Activated CD4-positive, CD25-positive, alpha-beta regulatory T cell treated with anti-CD3 and anti-CD28 coated beads, Interleukin-2, amount 50 U/mL, for 16 hours (primary cell): ENCODE measurements at places on chromosomes 4 and X.

GRCh38 chr4:1178300-1179088 is 6.1 kb upstream of the SPON2 start:
- no peak for DNase-seq

- DNase-seq = no peak
Observed at GRCh38 chr4:143346206-143346605, 9.5 kb downstream of the GAB1 start.

DNA sequence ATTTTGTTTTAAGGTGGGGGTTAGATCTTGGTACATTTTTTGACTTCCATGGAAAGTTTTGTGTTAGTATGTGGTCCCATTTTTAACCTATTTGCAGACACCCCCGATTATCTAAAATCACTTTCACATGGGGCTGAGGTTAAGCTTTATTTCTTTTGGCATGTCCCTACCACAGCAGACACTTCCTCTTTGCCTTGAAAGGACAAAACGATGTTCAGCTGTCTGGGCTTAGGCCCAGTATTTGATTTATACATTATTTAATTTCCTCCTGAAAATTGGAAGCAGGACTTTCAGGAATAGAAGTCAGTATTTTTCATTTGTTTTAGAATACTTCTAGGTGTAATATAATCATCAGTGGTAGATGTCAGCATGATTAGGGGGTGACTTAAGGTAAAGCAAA is 112.4 kb upstream of the SPRY1 start:
- DNase-seq = no peak

DNA sequence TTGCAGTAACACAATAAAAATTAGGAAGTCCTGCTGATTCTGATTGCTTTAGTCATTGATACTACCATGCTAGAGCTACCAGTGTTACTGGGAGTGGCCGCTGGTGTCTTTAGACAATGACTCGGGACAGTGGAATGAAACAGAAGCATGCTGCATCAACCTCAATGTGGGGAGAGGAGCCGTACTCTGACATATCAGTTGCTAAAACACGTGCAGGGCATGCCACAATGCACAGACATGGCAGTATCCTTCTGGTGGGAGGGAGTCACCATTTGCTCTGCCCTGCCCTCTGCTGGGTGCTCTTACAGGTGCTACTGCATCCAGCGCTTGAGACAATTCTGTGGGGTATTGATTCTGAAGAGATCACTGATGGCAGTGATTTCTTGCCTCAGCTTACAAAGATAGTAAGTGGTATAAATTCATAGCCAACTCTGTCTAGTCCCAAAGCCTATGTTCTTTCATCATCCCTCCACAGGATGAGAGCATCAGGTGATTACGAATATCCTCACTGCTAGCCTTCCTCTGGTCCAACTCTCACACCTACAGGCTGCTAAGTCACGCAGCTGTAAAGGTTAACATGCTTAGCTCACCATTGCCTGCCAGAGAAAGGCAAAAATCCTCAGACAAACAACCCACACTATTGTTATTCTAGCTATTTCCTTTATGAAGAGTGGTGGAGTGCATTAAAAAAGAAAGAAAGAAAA is 43.7 kb downstream of the NSG1 start:
- no peak for DNase-seq

DNA sequence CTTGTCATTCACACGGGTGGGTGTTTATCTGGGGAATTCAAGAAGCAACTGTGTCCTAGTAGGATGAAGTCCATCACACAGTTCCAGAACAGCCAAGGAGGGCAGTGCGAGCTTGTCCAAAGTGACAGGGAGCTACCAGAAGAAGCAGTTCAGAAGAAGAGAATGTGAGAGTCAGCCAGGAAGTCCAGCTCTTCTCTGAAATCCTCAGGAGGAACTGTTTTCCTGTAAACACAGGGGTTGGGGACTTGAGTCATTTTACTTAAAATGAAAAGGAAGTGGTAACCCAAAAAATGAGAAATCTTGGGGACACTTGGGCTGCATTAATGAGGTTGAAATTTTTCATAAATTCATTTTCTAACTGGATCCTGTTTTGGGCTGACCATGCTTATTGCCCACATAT is 8.2 kb upstream of the TLR10 start:
- no peak for DNase-seq

DNA sequence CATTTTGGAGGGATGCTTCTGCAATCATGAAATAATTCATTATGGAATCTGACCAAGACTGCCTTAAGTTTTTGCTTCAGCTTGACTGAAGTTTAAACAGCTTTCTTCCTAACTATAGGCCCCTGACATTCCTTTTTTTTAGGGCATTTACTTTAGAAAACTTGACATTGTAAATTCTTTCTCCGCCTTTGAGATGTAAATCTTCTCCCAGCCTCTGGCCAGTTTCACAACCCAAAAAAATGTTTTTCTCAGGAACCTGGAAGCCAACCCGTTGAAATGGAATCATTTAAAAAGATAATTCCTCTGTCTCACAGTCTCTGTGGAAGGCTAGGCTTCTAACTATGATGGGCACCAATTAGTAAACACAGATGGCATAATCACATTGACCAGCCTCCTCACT is 710.4 kb upstream of the PABPC4L start:
- no peak for DNase-seq

GRCh38 chr4:123412700-123413512 is 16.3 kb downstream of the SPRY1 start:
- no peak for DNase-seq

GRCh38 chrX:110851780-110852179 is 56.2 kb upstream of the CHRDL1 start:
- DNase-seq = no peak

DNA sequence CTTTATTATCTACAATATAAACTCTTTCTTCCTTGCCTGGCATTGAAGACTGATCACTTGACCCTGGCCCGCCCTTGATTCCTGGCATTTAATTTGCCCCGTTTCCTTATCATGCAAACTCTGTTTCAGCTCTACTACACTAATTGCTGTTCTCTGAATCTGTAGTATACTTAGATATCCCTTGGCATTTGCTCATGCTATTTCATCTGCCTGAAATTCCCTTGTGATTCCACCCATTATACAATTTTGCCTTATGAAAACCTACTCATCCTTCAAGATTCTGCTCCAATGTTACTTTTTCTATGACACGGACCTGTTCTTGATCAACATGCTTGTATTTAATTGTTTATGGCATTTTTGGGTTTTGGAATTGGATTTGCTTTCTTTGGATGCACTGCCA is 459.9 kb upstream of the AMOT start:
- no peak for DNase-seq

- no peak for DNase-seq
Observed at GRCh38 chr4:70449220-70449619, 22.8 kb upstream of the MUC7 start.

- no peak for DNase-seq
Observed at GRCh38 chr4:26455571-26455970, 34.7 kb downstream of the CCKAR start.

DNA sequence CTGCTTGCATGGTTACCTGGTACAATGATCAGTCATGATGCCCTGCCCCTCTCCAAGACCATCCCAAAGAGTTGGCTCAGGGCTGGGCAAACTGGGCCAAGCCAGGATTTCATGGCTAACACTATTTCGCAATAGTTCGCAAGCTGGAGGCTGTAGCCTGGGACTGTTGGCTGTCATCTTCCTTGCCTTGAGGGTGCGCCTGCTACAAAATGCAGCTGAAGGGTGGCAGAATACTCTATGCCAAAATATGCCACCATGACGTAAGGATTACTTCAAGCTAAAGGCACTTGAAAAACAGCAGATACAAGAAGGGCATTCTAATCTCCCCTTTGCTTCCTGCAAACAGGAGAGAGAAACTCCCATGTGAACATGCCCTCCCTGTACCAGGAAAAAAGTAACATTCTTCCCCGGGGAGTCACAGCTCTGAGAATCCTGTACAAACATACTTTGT is 21.0 kb downstream of the SAT1 start:
- no peak for DNase-seq

- DNase-seq = no peak
Observed at GRCh38 chr4:65589331-65589730, 81.0 kb downstream of the EPHA5 start.

- no peak for DNase-seq
Observed at GRCh38 chr4:2734612-2735011, 21.5 kb downstream of the TNIP2 start.

DNA sequence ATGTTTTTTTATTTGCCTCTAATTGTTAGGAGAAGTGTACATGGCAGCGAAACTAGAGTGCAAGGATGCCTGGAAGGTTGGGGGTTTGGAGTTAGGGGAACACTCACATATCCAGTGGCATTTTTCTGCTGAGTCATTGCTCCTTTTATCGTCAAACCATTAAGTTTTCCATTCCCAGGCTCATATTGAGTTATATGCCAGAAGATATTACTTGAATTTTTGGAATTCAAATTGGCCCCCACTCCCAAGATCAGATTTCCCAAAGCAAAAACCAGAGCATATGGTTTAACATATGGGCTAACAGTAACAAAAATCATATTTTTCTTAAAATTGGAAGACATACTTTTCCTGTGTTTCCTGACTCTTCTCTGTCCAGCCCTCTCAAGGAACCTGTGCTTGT is 152.7 kb downstream of the FSTL5 start:
- no peak for DNase-seq

GRCh38 chr4:1035510-1035909 is 24.1 kb downstream of the FGFRL1 start:
- no peak for DNase-seq
